ENCODE measurements at places on chromosomes 1 and 21. TPM values are rescaled to one million over a fixed set of nuclear protein-coding genes. Genes with fewer than 3 reads are reported as not detected.

CD1D gene
- 6.1 TPM for polyA plus RNA-seq

- no peak for DNase-seq
These were observed 10.9 kb downstream of the LRRC71 start for GRCh38 chr1:156931211-156931952.

- no peak for DNase-seq
These were observed 133.9 kb upstream of the NFIA start for GRCh38 chr1:60948486-60948885.

DNA sequence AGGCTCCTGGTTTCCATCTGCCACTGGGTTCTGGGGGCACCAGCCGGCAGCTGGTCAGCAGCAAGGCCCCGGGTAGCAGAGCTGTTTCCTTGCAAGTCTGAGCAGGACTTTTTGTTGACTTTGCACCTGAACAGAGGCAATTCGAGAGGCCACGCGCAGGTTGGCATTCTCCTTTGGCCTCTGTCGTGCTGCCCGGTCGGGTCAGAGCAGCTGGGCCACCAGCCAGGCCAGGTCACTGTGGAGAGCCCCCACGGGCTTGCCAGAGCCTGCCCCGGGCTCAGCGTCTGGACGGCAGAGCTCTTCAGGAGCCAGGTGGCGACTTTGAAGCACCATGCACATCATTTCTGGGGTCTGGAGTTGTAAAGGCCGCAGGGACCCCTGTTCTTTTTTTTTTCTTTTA is 28.4 kb upstream of the TMEM52 start:
- no peak for DNase-seq

GRCh38 chr1:67748630-67749029 is 63.6 kb downstream of the GADD45A start:
- no peak for DNase-seq

NCMAP gene
- polyA plus RNA-seq, result 0.58 TPM

GRIK1 gene
- 1.2 TPM for polyA plus RNA-seq

USH2A gene
- polyA plus RNA-seq, result 0.22 TPM

DNA sequence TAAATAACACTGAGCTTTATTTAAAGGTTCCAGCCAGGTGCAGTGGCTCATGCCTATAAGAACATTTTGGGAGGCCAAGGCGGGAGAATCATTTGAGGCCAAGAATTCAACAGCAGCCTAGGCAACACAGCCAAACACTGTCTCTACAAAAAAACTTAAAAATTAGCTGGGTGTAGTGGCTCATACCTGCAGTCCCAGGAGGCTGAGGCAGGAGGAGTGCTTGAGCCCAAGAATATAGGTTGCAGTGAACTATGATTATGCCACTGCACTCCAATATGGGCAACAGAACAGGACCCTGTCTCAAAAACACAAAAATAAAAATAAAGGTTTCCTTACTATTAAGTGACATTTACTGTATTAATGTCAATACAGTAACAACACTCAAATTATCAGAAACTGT is 2.1 kb downstream of the TAF12 start:
- DNase-seq, result no peak

- DNase-seq, result no peak
These were observed 200.9 kb downstream of the DISC1 start for GRCh38 chr1:231827337-231828105.

HAO2 gene
- 87.5 TPM for polyA plus RNA-seq

DNA sequence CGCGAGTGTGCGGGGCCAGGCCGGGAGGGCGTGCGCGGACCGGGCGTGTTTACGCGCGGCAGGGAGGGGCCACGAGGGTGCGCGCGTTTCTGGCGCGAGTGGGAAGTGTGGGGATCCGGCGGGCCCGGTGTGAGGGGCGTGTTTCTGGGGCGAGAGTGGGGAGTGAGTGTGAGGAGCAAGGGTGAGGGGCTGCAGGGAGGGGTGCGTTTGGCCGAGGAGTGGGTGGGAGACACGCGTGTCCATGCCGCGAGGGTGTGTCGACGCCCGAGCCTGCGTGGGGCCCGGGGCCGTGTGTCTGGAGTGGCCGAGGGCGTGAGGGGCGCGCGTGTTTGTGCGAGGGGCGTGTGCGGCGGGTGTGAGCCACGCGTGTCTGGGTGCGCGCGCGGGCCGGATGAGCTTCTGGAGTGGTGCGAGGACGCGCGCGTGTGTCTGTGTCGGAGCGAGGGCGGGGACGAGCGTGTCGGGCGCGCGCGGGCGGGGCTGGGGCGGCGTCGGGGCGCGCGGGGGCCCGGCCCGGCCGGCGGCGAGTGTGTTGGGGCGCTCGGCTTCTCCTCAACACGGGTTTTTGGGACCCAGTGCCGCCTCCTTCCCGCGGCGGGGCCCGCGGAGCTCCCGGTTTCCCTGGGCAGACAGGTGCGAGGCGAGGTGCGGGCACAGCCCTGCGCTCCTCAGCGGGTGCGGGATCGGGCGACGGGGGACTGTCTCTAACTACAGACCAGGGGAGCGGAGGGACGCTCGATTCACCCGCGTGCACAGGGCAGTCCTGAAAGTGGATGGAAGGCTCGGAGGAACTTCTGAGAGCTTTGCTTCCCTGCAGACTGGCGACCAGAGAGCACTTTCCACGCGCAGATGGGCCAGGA is 65.8 kb upstream of the VAMP3 start:
- DNase-seq, result no peak

All from right renal cortex interstitium (tissue), 3 donors.